ENCODE measurements at places on chromosomes 16 and 17.

- no peak for DNase-seq
Measured at GRCh38 chr17:57422574-57423164, 166.3 kb downstream of the MSI2 start.

- DNase-seq: no peak
Measured at GRCh38 chr16:4325253-4325758, 9.4 kb downstream of the GLIS2 start.

- no peak for DNase-seq
Measured at GRCh38 chr17:34654276-34654880, 75.0 kb downstream of the TMEM132E start.

GRCh38 chr17:73759324-73759723 is 115.1 kb upstream of the SDK2 start:
- DNase-seq: no peak

- no peak for DNase-seq
Measured at GRCh38 chr16:54590836-54591235, 304.2 kb upstream of the IRX3 start.

DNA sequence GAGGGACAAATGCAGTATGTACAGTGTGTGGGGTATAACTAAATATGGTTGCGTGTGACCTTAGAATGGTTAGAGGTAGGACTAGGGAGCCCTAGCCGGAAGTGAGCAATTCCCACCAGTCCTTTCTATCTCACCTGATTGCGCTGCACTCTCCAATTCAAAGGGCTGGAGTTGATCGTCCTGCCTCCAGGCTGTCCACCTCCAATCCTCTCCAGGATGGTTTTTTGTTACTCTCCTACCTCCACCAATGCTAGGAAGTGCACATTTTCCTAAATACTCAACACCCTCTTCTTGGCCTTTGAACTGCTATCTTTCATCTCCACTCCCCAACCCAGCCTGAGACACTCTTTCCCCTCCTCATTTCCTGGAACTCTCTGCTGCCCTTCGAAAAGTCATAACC is 181.7 kb upstream of the ASIC2 start:
- no peak for DNase-seq
